Lower leg skin (tissue), 4 donors: ENCODE measurements at places on chromosomes 1 and 21.

DNA sequence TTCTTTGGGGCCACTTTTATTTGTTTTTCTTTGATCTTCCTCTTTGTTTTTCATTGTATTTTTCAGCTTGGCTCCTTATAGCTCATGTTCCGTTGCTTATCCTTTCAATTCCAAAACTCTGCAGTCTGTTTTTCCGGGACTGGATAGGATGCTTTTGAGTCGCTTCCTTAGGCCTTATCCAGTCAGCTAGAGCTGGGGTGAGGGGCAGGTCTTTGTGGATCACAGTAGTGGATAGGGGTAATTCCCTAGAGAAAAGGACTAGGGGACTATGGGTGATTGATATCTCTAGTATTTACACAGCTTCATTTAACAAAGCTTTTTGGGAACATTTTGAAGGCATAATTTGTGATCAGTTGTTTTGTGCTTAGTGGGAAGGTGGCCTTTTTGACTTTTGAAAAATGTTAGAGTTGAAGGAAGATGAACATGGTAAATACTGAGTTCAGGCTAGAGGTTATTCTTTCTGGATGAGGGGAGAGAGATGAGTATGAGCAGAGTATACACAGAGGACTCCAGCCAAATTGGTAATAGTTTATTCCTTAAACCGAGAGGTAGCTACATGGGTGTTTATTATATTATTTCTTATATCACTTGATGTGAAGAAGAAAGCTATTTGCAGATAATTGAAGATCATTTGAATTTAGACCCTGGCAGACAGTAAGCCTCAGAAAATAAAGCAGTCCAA is 22.5 kb downstream of the CEP350 start:
- DNase-seq: no peak

DNA sequence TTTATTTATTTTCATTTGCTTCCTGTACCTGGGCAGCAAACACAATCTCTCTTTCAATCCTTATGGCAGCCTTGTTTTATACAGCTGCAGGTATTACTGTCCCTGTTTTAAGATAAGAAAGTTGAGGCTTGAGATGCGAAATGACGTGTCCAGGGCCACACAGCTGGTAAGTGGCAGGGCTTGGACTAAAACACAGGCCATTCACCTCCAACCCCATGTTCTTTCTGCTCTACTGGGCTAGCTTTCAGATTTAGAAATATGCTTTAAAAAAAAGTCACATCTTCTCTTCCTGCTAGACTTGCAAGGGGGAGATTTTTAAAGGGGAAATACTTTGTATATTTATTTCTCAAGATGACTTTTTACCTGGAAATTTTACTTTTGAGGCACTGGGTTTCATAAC is 62.8 kb downstream of the CNST start:
- DNase-seq: no peak

GRCh38 chr1:34147301-34147700 is 17.7 kb downstream of the CSMD2 start:
- no peak for DNase-seq

- DNase-seq: no peak
Measured at GRCh38 chr1:199287647-199288046, 648.8 kb downstream of the PTPRC start.

DNA sequence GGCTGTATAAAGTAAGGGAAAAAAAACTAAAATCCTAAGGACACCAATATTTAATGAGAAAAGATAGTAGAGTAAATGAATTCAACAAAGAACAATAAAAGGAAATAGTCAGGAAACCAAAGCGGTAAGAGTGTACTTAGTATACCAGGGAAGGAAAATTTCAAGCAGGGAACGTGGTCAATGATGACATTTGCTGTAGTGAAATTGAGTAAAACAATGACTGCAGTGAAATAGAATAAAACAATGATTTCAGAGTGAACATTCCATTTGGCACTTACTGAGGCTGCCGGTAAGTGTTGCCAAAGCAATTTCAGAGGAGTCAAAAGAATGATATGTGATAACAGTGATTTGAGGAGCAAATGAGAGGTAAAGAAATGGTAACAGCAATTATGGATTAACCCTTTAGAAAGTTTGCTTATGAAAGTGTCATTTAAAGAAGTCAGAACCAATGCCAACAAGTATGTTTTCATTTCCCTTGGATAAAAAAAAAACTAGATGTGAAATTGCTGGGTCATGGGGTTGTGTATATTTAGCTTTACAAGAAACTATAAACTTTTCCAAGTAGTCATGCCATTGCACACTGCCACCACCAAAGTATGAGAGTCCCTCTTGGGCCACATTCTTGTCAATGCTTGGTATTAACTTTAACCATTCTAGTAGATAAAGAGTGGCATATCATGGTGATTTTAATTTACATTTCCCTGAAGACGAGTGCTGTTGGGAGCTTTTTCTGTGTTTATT is 50.5 kb downstream of the VCAM1 start:
- DNase-seq: no peak

- peak; percentile 87 for DNase-seq
Measured at GRCh38 chr1:150560576-150561253, 11.5 kb downstream of the ADAMTSL4 start.

DNA sequence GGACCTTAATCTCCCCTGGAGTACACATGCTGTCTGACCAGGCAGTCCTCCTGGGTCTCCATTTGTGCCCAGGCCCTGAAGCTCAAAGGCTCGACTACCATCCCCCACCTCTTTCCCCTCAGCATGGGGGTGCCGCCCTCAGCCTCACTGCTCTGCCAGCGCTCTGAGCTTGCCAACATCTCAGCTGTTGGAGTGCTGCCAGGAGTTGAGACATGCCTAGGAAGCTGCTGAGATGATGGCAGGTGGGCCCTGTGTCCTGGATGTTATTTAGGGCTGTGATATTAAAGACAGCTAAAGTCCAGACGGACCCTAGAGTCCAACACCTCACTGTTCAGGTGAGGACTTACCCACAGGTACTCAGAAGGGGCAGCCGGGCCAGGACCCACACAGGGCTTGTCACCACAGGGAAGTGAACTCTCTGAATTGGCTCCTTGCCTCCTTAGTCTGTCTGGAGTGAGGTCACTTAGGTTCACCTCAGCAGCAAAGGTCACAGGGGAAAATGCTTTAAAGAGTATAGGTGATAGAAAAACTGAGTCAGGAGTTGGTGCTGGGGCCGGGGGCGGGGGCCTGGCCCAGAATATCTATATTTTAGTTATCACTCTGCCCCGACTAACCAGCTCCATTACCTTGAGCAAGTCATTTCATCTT is 19.7 kb upstream of the KCNC4 start:
- DNase-seq: no peak

GRCh38 chr21:34540206-34540605 is 28.2 kb upstream of the KCNE1 start:
- DNase-seq: no peak

DNA sequence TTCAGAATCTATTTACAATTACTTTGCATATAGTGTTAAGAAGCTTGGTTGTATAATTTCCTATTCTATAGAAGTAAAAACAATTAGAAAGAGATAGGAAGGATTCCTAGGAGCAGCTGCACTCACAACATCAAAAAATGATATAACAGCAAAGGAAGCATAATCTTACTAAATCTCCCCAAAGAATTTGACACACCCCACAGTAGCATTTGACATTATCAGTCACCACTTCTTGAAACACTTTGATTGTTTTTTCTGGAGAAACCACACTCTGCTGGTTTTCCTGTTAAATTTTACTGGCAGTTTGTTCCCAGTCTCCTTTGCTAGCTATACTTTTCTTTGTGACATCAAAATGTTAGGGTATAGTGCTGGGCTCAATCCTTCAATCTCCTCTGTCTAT is 100.8 kb upstream of the KIAA1614 start:
- no peak for DNase-seq

DNA sequence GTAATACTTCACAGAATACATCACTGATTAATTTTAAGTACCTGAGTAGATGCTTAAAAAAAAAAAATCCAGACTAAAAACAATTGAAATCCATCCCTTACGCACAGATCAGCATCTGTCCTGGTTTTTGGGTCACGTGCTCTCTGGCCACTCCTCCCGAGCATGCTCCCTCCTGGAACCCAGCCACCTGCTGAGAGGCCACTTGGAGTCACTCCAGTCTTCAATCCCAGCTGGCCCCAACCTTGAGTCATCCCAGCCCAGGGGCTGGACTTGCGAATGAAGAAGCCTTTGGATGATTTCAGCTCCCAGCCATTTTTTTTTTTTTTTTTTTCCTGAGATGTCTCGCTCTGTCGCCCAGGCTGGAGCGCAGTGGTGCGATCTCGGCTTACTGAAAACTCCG is 8.9 kb downstream of the MAP1LC3C start:
- DNase-seq: peak; percentile 70

GRCh38 chr1:227396539-227397353 is 78.5 kb upstream of the CDC42BPA start:
- DNase-seq: no peak

DNA sequence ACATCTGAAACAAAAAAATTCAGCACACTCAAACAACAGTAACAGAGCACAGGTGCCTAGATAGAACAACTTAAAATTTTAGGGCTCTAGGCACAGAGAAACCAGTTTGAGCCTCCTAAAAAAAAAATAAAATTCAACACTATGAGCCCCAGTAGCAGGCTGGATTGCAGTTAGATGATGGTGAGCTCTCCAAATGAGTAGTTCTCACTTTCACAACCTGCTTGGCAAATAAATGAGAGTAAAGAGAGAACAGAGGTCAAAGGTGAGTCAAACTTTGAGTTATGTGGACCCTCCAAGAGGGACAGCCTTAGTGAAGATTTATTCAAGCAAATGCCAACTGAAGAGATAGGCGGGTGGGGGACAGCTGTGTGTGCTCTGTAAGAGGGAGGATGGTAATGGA is 3.6 kb downstream of the BEND5 start:
- no peak for DNase-seq

DNA sequence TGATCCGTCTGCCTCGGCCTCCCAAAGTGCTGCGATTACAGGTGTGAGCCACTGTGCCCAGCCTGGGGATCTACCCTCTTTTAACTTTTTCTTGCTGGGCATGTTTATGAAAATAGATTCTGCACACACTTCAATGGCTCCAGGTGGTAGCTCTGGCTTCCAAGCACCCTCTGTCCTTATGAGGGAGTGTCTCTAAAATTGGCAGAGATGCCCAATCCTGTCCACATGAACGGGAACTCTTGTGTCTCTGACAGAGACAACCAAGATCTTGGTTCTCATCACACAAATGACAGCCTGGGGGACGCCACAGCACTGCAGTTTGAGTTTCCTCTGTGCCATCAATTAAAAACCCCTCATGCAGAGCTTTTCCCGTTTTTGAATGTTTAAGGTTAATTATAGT is 43.4 kb upstream of the ANGPTL7 start:
- no peak for DNase-seq

- no peak for DNase-seq
Measured at GRCh38 chr1:225944951-225945350, 3.9 kb upstream of the LEFTY2 start.

DNA sequence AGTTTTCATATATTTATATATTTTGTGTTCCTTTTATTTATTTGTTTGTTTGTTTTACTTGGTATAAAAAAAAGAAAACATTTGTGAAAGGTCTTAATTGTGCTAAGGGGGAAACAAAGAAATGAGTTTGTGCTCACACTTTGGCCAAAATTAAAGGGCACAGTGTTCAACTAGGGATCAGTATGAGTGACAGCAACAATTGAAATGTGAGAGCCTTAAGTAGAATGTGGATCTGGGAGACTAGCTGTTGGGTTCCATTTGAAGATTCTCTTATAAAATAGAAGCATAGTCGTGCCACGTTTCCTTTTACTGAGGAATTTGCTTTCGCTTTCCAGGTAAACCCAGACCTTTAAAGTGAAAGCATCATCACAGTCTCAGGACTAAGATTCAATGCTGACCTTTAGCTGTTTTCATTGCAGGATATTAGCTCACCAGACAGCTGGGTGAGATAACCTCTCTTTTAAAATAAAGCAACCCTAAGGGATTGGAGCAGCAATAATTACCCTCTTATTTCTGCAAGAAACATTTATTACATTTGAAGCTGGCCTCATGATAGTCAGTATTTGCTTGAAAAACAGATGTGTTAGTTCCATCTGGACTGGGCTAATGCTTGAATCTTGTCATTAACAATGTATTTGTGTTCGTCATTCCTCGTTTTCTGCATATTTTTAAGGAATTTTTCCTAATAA is 37.1 kb upstream of the CD55 start:
- no peak for DNase-seq

GRCh38 chr21:42991992-42992740 is 17.8 kb downstream of the PKNOX1 start:
- no peak for DNase-seq

DNA sequence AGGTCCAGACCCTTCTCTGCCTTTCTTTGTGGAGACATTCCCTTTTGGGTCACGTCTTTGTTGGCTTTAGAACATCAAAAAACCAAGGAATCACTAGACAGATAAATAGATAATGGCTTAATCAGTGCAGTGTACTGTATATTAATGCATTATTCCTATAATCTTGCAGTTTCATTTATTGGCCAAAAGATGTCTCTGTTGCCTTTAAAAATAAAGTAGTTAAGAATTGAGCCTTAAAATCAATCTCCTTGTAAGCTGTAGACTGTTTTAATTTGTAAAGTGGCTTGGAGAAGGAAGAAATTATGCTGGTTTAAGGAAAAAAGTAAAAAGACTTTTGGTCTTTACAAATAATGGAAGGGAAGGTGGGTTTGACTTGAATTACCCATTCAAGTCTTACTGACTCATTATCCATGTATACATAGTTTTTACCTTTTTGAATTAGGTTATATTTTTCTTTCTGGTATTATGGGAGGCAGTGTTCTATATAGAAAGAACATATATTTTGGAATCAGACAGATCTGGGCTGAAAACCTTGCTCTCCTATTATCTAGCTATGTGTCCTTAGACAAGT is 84.6 kb downstream of the VPS13D start:
- no peak for DNase-seq

DNA sequence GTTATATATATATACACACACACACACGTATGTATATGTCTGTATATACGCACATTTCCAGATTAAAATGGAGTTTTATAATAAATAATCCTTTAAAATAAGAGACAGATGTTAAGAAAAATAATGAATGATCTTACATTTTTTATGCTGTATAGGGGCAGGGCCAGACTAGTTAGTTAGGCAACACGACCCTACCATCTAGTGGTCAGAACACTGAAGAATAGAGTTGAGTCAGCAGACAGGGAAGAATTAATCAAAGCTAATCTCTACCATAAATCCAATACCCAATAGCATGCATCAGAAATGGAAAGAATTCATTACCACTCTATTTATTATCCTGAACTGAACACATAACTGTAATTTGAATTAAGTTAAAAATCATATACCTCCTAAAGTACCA is 156.7 kb downstream of the BRINP3 start:
- DNase-seq: no peak

- no peak for DNase-seq
Measured at GRCh38 chr1:206878456-206878855, 13.0 kb downstream of the IL20 start.
